Activated T-helper 1 cell treated with anti-CD3 and anti-CD28 coated beads, Interleukin-12 subunit alpha, Interleukin-12 subunit beta, Interleukin-2, Interleukin-4 antibody, amounts not matched to agents 30 ng/mL and 10 ng/mL and 1 ng/mL, durations not matched to agents 14 hours and 24 hours and 36 hours (primary cell): ENCODE measurements at places on chromosomes 11 and 22.

GRCh38 chr11:10858439-10859325, 829 bp upstream of the ZBED5 start:
- DNase-seq = peak; percentile 43

DNA sequence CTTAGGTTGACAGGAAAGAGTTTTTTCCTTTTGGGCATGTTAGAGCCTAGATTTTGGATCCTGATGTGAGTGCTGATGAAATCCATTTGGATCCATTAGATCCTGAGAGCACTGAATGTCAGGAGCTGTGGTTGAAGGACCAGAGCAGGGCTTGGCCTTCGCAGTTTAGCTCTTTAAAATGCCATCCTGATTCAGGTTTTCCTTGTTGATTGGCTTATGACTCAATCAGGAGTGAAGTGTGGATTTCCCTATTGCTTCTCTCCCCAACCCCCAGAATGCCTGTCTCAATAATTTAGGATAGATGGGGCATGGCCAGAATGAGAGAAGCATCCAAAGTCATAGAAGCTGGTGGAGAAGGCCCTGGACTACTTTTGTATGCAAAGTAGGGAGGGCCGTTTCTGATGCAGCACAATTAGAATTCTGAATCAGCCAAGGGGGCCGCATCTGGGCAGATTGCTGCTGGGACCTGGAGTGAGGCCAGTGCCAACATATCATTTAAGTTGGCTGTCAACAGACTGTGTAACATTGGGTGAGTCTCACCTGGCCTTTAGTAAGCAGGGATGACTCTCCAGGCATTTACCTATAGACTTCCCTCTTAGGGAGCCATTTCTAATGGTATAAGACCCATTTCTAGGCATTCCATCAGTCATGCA, 80.5 kb downstream of the TEAD1 start:
- DNase-seq = no peak

- no peak for DNase-seq
Measured at GRCh38 chr11:9461760-9462134, 935 bp downstream of the ZNF143 start.

DNA sequence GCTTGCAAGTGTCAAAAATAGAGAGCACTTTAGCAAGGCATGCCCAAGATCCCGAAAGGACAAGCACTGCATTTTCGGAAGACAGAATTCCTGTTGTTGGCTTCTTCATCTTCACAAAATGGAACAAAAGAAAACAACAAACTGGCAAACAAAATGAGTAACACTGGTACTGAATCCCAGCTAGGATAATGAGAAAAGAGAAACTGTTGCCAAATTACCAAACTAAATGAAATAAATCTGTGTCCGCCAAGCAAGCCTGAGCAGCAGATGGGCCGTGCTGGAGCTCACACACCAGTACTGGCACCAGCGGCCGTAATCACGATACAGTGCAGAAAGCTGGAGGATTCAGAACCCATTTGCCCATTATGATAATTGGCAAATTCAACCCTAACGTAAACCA, 30.6 kb downstream of the TUB start:
- no peak for DNase-seq

- DNase-seq = no peak
Measured at GRCh38 chr22:29014773-29015172, 46.9 kb downstream of the C22orf31 start.

DNA sequence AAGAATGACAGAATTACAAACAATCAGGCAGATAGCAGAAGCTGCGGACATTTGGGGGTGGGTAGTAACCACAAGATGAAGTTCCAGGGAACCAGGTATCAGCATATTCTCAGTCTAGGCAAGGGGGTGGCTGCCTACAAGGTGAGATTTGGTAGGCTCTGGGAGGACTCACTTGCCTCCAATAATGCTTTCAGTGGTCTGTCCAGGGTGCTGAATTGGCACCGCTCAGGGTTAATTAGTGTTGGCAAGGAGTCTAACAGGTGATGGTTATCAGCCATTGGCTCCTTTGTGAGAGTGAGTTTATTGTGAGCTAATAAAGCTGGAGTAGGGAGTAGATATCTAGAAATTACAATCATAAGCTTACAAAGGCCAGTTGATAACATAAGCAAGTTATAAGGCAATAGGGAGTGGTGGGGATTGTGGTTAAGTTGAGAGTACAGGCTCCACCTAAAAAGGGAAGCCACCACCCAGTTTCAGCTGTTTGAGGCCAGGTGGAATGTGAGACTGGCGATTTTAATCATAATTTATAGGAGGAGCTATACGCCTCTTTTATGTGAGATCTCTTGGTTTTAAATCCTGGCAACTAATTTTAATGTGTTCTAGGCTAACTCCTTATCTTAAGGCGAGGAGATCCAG, 320.5 kb downstream of the MIAT start:
- DNase-seq = no peak

DNA sequence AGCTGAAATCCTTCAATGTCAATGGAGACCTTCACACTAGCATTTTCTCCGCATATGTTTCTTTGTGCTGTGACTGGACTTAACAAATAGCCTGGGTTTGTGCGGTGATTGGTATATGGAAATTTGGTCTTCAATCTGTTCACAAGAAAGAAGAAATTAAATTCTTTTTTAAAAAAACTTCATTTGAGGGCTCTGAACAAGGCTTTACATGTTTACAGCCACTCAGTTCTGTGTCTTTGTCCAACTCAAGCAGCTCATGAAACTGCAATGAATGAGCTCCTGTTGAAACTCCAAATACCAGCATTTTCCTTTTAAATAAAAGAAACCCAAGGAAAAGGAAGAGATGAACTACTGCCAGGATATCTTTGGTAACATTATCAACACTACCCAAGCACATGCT, 57.3 kb downstream of the PIK3C2A start:
- no peak for DNase-seq
